Peyer's patch (tissue), 4 donors: ENCODE measurements at places on chromosomes 13 and 19.

- DNase-seq: no peak
These were observed at the start of gene KLK15 for GRCh38 chr19:50833117-50833801. TSS of gene KLK15 (minus strand) at chr19:50833574. CDS start at chr19:50831492, 2,082 bp downstream.

GRCh38 chr19:11355160-11356073 lies at the start of gene PLPPR2:
TSS of gene PLPPR2 (plus strand) at chr19:11355432. CDS start at chr19:11357674, 2,242 bp downstream.
- DNase-seq: peak; percentile 89

DNA sequence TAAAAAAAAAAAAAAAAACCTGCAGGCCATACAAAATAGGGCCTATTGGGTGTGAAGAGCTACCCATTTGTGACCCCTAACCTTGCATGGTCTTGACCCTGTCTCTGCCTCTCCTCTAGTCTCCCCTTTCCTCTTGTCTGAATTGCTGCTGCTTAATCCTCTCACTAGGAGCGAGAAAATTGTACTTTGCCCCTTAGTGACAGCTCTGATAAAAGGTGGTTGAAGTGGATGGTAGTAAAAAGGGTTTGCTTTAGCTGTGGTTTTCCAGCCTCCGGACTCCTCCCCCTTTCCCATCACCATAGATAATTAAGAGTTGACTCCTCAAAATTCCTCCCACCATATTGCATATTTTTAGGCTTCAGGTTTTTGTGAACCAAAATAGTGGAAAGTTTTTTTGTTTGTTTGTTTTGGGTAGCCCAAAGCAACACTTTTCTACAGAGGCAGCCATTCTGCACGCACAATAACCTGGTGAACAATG lies 23.5 kb downstream of the ACTN4 start:
- DNase-seq: peak; percentile 71

- peak; percentile 44 for DNase-seq
These were observed 26.1 kb downstream of the ATP11A start for GRCh38 chr13:112715715-112716460.

- DNase-seq: no peak
These were observed 40.6 kb downstream of the DPF1 start for GRCh38 chr19:38183251-38183897.

- no peak for DNase-seq
These were observed 45.1 kb upstream of the CEACAM21 start for GRCh38 chr19:41530761-41531301.

DNA sequence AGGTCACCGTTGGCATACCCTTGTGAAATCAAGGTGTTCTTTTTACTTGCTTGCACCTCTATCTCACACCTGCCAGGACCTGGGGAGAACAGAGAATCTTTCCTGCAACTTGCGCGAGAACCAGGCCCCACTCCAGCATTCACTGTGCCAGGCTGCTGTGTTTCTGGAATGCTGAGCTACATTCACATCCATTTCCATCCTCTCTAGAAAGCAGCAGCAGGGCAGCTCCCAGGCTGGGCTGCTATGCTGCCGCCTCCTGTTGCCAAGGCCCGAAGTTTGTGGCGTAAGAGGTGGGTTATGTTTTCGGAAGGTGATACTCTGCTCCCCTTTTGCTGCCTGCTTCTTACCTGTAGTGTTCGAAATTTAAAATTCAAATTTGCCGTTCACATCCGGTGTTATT lies 464.1 kb downstream of the KLF5 start:
- no peak for DNase-seq

DNA sequence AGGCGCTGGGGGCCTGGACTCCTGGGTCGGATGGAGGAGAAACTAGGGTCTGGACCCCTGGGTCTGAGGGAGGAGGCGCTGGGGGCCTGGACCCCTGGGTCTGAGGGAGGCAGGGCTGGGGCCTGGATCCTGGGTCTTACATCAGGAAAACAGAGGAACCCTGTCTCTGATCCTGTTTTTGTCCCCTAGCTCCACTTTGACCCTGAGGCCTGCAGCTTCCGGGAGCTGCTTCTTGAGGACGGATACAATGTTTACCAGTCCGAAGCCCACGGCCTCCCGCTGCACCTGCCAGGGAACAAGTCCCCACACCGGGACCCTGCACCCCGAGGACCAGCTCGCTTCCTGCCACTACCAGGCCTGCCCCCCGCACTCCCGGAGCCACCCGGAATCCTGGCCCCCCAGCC lies 2.4 kb downstream of the FGF21 start:
- no peak for DNase-seq

- DNase-seq: no peak
These were observed 97.5 kb downstream of the TNFSF11 start for GRCh38 chr13:42671502-42671901.

DNA sequence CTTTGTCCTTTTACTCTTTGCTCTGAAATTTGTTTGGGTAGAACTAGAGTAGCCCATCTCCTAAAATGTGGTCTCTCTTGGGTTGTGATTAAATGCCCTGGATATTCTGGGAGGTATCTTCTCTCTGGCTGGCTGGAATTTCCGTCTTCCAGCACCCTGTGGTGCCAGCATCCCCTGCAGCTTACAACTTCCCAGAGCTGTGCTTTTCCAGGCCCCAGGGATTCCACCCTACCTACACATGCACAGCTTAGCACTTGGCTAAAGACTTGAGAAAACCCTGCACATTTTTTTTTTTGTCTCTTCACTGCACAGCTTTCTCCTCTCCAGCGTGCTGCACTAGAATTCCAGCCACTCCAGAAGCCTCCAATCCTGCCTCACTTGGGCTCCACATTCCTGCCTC lies 334.7 kb downstream of the IRS2 start:
- no peak for DNase-seq

DNA sequence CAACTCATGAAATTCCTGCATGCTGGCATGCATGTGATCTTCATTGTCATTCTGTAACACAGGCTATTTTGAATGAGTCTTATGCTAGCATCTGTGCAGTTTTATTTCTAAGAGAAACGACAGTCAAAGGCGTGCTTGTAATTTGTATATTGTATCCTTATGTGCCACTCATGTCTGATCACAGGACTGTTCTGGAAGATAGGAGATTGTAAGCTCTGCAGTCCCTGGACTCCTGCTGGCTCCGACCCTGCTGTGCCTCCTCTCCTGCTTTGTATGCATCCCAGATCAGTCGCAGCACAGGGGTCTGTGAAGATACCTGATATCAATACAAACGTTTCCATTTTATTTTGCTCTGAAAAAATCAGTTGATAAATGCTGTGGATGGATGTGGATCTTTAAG lies 653.1 kb downstream of the LIG4 start:
- DNase-seq: no peak

- DNase-seq: no peak
These were observed 19.4 kb downstream of the LAIR2 start for GRCh38 chr19:54521860-54522513.

DNA sequence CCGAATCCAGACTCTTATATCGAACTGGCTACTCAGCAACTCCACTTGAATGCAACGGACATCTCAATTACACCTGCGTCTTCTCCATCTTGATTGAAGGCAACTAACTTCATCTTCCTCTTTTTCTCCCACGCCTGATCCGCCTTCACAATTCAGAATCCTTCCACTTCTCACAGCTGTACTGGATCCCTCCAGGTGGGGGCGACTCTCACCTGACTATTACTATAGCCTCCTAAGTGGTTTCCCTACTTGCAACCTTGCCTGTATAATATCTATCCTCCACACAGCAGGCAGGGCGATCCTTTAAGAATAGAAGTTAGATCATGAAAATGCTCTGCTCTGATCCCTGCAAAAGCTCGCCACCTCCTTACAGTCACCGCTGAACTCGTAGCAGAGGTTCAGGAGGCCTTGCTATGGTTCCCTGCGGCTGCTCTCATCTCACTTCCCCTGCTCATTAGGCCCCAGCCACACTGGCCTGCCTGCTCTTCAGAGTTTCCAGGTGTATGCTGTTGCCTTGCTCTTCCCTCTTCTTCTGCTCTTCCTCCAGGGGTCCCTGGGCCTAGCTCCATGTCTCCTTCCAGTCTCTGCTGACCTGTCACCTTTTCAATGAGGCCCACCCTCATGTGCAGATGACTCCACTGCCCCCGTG lies 31.9 kb downstream of the RFXAP start:
- DNase-seq: no peak

- no peak for DNase-seq
These were observed 12.1 kb downstream of the KLHL26 start for GRCh38 chr19:18648973-18649315.

GRCh38 chr19:47436712-47437401 lies 17.5 kb upstream of the MEIS3 start:
- peak; percentile 92 for DNase-seq

DNA sequence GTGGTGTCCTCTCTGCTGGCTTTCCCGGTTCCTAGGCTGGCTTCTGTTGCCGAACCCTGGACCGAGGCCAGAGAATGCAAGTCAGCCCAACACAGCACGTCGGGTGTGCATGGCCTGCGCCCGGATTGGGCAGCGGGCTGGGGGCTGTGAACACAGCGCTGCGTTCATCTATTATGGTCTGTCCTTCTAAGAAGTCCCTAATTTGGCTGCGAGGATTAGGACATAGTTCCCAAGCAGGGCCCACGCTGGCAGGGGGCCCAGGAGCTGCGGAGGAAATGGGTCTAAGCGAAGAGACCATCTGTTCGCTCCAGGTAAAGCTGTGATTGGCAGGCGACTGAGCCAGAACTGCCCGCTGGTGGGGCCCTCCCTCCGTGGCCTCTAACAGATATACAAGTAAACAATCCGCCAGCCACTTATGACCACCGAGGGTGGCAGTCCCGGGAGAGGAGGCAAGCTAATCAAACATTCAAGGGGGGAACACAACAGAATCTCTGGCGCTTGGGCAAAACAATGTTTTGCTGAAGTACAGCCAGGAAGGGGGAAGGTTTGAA lies 6.0 kb downstream of the SYCE2 start:
- DNase-seq: peak; percentile 62

DNA sequence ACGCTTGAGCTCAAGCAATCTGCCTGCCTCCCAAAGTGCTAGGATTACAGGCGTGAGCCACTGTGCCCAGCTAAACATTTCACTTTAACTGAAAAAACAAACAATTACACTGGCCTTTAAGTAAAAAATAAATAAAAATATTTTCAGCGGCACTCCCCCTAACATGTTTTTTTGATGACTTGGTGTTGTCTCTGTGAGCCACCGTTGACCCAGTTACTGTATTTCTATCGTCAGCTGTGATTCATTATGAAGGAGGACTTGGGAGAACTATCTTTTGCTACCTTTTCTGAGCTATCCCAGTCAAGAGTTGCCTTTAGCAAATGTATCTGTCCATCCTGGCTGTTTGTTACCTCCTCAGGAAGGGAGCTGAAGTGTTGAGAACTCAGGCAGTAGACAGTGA lies 18.5 kb upstream of the C19orf33 start:
- DNase-seq: no peak

- DNase-seq: peak; percentile 38
These were observed 15.0 kb upstream of the SLC39A3 start for GRCh38 chr19:2754659-2755447.

- no peak for DNase-seq
These were observed 171.9 kb downstream of the KLF5 start for GRCh38 chr13:73230716-73231115.

DNA sequence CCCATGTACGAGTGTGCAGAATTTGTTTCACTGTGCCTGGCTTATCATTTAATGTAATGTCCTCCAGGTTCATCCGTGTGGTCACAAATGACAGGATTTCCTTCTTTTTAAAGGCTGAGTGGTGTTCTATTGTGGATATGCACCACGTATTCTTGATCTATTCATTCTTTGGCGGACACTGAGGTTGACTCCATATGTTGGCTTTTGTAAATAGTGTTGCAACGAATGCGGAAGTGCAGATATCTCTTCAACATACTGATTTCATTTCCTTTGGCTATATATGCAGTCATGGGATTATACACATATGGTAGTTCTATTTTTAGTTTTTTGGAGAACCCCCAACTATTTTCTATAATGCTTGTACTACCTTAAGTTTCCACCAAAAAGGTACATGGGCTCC lies 13.0 kb downstream of the OR7A5 start:
- DNase-seq: no peak

DNA sequence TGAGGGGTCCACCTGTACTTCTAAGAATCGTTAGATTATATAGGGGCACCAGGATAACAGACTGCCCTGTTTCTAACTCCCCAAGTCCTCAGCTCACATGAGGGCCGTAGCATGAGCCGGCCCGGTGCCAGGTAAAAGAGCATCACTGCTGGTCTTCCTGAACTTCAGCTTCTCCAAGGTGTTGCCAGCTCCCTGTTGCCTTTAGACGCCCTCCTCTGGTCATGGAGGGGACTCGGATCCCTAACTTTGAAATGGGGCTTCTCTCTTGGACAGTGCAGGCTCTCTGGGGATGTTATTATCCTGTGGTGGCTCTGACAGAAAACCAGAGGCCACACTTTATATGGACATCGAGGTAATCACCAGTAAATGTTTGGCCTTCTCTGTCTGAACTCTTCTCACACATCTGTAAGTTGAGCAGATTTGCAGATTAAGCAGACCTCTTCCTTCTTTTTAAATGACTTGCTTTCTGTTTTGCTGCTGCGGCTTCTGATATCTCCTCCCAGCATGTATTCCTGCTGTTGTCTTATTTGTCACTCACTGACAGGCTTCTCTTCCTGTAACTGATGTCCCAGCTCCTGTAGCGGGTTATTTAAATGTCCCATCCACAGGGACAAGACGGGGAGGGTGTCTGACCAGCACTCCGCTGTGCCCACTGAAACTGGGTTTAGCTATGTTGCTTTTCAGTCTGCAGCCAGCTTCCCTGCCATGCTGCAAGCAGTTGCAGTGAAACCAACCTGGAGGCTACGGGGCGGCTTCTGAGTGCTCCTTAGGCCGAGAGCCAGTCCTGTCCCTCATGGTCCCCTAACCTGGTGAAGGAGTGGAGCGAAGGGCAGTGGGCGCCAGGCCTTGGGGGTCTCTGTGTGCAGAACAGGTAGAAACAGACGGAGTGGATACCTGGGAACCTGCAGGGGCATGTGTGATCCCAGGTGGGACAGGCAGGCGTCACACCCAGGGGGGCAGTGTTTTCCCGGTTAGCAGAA lies 39.2 kb downstream of the TSSK6 start:
- no peak for DNase-seq

- no peak for DNase-seq
These were observed 4.6 kb downstream of the EPN1 start for GRCh38 chr19:55679343-55680257.

GRCh38 chr13:29165840-29166239 lies 345.7 kb downstream of the MTUS2 start:
- DNase-seq: no peak
